CD4-positive, alpha-beta T cell treated with Interferon alpha-2 for 1 hour (primary cell): ENCODE measurements at places on chromosomes 7 and 10.

DNA sequence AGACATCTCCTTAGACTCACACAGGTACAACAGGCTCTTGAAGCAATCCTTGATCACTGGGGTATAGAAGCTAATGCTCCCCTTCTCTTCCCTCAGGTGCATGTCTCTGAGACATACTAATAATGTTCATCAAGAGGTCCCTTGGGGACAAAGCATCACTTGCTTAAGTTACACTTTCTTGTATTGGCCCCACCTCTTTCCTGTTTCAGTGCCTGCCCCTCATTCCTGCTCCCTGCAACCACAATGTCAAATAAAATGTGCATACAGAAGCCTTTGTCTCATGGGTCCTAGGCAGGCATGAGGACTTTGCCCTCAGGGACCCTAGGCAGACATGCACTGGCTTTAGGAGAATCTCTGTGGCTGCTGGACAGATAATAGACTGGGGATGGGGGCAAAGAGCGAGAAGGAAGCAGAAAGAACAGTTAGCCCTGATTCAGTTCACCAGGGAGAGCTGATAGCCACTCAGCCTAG, 175.0 kb upstream of the NPY start:
- DNase-seq = no peak

- no peak for DNase-seq
Observed at GRCh38 chr10:12279281-12279680, 70.1 kb upstream of the CAMK1D start.

GRCh38 chr10:125926247-125926646, 29.9 kb downstream of the FANK1 start:
- DNase-seq = no peak

DNA sequence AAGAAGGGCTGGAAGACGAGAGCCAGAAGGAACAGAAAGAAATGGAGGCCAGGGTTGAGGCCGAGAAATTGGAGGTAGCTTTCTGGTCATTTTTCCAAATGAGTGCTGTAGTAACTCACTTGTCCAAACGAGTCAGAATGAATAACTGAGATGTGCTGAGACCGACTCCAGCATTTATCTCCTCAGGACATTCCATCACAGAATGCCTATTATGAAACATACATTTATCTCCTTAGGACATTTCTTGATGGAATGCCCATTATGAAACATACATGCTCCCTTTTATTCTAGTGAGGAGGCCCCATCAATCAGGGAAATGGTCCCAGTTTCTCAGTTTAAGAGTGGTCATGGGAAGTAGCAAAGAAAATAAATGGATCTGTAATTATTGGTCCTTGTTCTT, 16.5 kb downstream of the AVL9 start:
- no peak for DNase-seq

GRCh38 chr10:106956216-106956915, 208.1 kb downstream of the SORCS1 start:
- DNase-seq = no peak

DNA sequence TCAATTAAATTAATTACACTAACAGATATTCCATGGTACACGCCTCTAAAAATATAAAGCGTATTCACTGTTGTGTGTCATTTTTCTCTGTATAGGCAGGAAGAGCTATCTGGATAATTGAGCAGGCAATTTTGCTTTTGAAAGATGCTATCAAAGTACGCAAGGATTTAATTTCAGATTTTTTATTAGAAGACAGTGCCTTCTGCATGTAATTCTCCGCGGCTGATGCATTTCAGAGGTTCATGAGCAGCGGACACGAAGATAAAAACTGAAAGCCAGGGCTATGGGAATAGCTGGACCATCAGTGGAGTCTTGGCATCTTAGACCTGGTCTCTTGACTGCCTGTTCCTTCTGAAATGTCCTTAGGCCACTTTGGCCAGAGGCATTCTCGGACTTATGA, 35.7 kb upstream of the SDK1 start:
- no peak for DNase-seq

DNA sequence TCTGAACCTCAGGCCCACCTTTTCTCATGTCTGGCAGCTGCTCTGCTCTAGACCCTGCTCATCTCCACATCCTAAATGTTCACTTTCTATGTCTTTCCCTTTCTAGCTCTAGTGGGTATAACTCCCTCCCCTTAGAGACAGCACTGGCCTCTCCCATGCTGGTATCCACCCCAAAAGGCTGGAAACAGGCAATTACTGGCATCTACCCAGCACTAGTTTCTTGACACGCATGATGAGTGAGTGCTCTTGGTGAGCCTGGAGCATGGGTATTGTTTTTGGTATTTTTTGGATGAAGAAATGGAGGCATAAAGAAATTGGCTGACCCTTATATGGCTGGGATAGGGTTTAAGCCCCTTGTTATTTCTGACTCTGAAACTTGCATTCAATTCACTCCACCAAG, 156.0 kb downstream of the EGFR start:
- DNase-seq = no peak

DNA sequence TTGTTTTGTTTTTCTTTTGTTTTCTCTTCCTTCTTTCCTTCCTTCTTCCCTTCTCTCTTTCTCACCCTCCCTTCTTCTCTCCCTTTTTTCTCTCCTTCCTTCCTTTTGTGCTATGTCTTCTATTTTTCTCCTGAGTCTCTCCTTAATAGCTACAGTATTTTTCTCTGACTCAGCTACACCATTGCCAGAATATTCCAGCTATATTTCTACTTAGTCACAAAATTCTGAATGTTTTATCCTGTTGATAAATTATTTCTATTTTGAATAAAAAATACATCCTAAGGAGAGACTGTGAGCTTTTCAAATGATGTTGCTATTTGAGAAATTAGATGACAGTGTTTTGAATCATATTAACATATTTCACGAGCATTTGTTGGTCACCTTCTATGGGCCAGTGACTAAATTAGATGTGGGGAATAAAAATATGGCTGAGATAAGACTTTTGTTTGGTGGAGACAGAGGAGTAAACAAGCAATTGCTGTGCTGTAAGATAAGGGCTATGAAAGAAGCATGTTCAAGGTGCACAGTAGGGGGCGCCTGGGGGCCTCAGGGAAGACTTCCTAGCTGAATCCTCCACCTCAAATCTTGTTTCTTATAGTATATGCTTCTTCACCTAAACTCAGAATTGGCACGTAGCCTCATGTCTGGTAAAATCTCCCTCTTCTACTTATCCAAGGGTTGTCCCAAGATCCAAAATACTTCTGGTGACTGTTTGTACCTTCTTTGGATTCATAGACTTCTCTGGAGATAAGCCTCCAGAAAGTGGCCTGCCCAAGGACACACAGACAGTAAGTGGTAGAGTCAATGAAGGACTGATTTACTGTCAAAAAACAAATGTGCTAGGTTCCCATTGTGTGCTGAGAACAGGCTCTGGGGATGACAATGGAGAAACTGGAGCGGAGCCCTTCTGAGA, 115.5 kb upstream of the CREB5 start:
- DNase-seq = peak; percentile 35

DNA sequence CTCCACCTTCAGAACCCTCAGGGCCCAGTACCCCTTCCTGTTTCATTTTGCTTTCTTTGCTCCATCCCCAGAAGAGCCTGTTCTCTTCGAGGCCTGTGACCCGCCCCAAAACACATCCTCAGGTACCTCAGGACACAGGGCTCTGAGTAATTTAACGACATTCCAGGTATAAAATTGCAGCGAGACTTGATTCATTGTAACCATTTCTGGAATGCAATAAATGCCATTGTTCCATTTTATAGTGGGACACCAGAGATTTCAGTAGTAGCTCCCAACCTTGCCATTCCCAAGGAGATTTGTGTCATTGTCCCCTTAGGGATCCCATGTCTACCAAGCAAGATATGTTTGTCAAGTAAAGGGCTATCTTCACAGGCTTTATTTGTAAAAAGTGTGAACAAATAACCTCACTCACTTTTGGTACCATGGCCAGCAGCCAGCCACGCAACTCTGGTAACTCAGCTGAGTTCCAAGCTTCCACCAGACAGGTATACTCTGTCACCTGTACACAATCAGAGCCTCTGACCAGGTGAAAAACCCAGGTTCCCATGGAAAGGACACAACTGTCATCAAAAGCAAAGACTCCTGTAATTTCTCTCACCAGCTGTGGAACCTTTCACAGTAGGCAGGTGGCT, 441.3 kb downstream of the PLXNA4 start:
- no peak for DNase-seq

GRCh38 chr7:135562720-135563119, 5.0 kb downstream of the NUP205 start:
- DNase-seq = no peak

- no peak for DNase-seq
Observed at GRCh38 chr10:5589661-5590511, 65.1 kb downstream of the CALML3 start.

DNA sequence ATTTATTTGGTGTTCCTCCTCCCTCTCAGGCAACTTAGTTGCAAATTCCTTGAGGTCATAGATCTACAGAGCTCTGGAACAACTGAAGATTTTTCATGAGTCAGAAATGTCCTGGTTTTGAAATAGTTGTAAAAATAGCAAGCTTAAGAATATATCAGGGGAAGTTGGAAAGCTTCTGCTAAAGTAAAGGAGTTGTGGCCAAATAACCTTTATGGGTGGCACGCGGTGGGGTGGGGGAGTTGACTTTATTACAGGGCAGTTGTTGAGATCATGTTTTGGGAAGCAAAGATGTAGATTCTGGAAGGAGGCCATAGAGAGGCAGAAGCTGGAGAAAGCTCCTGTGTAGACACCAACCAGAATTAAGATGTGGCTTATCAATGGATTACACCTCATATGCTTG, 326.0 kb upstream of the MTPN start:
- no peak for DNase-seq

GRCh38 chr10:19316204-19316870, 267.7 kb downstream of the MALRD1 start:
- no peak for DNase-seq

DNA sequence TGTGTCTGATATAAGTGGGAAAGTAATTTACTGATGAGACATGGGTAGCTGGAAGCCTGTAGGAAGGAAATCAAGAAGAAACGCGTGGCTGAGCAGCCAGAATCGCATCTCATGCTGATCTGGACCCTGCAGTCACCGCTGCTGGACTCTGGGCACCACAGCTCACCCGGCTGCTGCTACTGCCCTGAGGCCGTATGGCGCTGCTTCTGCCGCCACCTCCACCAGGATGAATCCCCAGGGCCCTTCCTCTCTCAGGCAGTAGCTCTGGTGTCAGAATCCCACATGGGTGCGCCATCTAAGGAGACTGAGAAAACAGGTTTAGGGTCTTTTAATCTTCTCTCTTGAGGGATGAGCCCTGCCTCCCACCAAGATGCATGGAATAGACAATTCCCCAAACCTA, 70.3 kb upstream of the AGK start:
- DNase-seq = no peak
